Activated T-helper 1 cell treated with anti-CD3 and anti-CD28 coated beads, Interleukin-12 subunit alpha, Interleukin-12 subunit beta, Interleukin-2, Interleukin-4 antibody, amounts not matched to agents 30 ng/mL and 10 ng/mL and 1 ng/mL, durations not matched to agents 14 hours and 24 hours and 36 hours (primary cell): ENCODE measurements at places on chromosomes 5 and 9. TPM values are rescaled to one million over a fixed set of nuclear protein-coding genes. Genes with fewer than 3 reads are reported as not detected.

GRCh38 chr5:173324115-173325001 lies 3.9 kb downstream of the STC2 start:
- DNase-seq, result peak; percentile 21

The FOXD1 gene
- total RNA-seq, result 0.13 and 0.15 TPM in 2 replicates

The C5orf58 gene
- total RNA-seq, result not detected in 2 replicates

The DCTN3 gene
- 59.3 and 62.2 TPM in 2 replicates for total RNA-seq

DNA sequence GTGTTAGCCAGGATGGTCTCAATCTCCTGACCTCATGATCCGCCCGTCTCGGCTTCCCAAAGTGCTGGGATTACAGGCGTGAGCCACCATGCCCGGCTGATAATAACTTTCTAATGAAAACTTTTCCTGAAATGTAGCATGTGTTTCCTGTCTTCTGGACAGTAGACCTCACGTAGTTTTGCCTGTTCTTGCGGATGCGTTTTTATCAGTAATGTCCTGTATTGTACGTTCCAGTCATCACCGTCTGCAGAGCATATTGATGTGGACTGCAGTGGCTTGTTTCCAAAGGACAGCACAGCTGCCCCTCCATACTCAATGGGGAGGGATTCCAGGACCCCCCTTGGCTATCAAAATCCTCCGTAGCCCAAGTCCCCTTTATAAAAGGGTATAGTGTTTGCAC lies 12.8 kb downstream of the EXOC3 start:
- no peak for DNase-seq

The EFNA5 gene
- total RNA-seq, result not detected in 2 replicates

DNA sequence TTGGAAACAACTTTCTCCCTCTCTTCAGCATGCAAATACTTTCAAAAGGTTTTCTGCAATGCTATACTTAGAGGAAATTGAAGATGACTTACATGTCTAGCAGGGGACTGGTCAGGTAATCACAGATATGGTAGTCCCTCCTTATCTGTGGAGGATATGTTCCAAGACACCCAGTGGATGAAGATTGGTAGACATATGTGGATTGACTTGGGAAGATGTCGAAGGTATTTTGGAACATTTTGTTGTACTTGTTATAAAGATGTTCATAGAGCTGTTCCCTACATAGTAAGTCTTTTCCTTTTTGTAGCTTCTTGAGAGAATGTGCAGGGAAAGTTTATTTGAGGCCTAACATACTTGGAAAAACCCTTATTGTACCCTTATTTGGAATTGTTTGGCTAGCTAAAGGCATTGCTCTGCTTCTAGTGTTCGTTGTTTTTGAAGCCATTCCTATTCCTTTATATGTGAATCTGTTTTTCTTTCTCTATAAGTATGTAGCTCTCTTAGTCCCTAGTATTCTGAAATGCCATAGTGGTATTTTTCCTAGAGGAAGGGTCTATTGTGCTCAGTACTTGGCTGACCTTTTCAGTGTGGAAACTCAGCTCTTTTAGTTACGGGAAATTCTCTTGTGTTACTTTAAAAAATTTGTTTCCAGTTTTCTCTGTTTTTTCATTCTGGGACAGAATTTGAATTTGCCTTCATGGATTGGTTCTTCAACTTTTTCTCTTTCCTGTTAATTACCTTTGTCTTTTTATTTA lies 25.7 kb downstream of the GPR151 start:
- DNase-seq, result no peak

The NMRK1 gene
- total RNA-seq, result 7.1 and 9.2 TPM in 2 replicates

DNA sequence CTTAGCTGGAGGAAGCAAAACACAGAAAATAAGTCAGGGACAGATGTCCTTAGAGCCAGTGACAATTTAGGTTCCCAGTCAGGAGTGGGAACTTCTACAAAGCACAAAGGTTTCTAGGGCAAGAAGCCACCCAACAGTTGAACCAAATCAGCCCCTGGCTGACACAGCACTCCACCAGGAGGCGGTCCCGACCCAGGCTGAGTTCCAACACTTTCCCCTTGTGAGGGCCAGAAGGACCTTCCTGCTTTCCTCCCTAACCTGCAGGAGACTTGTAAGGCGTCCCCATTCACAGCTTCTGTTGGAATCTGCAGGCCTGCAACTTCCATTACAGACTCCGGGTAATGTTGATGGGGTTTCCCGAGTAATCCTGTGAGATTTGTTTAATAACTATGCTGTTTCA lies 416.4 kb upstream of the IRX1 start:
- DNase-seq, result no peak

DNA sequence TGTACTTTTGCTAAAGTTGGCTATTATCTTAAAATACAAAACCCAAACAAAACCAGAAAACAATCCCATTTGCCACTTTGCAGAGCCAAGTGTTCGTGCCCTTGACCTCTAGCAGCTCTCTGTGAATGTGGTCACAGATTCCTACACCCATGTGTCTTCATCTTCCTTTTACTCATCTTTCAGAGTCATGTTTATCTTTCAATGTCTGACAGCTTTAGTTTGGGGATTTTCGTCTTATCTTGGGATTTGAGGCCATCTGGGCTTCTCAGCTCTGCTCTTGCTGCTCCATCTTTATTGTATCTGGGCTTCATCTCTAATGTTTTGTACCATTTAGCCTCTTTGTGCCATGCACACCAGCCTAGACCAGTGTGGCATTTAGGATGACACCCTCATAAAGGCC lies 81.0 kb downstream of the DAPK1 start:
- no peak for DNase-seq

The DOCK8 gene
- total RNA-seq, result 120 and 122 TPM in 2 replicates

DNA sequence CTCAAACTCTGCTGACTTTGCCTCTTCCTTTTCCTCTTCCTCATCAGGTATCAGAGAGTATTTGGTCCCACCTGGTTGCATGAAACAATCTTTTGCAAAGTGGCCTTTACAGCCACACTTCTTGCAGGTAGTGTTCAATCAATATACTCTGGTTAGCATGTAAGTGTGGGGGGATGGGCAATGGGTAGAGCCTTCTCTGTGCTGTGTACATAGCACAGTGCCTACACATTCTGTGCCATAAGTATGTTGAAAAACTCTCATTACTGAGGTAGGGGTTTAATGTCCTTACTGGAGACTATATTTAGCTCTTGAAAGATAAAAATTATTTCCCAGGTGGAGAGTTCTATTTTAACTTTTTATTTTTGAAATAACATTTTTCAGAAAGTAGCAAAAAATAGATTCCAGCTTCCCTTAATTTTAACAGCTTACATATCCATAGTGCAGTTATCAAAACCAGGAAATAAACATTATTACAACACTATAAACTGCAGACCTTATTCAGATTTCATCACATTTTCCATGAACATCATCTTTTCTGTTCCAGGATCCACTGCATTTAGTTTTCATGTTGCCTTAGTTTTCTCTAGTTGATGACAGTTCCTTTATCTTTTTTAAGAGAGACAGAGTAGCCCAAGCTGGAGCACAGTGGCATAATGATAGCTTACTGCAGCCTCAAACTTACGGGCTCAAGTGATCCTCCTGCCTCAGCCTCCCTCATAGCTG lies 15.1 kb downstream of the TTC1 start:
- no peak for DNase-seq
